Fibroblast of skin of right quadriceps (primary cell): ENCODE measurements at places on chromosomes 6 and 20.

DNA sequence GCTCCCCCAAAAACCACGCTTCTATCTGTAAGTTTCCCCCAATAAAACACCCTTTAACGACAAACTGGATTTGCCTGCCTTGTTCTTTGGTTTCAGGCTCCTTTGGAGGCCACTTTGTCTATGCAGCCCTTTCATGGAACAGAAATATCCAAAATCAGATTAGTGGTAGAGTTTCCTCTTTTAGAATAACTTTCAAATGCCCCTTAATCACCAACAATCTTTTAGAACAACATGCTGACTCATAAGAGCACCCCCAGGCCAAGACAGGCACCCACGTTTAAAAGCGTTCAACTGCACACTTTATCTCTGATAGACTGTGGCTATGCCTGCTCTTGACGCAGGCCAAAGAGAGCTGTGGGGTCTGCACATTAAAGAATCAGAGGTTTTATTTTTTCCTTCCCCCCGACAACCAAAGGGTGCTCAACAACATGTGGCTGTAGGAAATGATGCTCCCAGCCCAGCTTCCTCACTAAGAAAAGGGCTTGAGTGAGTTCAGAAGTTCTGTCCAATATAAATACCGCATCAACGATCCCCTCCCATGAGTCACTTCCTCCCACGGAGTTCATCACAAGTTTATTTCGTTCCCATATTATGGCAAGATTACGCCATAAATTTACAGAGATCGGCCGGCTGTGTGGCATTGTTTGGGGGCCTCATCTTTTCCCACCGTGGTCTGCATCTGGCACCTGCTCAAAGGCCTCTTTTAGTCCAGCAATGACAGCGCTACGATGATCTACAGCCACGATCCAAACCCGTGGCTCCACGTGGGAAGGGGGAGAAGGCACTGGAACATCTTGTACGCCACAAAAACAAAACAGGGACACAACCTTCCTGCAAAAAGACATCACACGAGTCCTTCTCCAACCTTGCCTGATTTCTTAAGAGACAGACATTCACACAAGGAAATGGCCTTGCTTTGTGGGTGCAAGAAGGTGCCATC, 88.8 kb upstream of the NFATC2 start:
- DNase-seq, result peak; percentile 98

DNA sequence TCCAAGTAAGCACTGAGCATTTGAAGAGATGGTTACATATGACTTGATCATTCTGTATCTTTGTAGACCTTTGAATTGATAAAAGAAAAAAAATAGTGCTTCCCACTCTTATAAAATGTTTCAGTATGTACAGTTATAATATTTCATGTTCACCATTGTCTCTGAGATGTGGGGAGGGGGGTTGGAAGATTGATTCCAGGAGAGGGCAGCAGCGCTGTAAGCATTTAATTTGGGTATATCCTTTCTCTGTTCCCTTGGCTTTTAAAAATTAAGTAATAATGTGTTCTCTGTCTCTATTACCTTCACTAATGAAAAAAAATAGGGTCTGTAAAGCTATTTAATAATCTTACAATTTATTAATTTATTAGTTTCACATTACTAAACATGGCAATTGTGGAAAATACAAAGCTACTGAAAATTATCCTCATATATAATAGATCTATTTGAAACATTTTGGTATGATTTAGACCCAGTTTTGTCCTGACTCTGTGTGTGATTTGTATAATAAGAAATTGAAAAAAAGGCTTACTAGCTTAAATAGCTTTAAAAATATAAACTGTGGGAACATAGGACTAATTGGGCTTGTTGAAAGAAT, 341.2 kb downstream of the CDKAL1 start:
- peak; percentile 46 for DNase-seq

DNA sequence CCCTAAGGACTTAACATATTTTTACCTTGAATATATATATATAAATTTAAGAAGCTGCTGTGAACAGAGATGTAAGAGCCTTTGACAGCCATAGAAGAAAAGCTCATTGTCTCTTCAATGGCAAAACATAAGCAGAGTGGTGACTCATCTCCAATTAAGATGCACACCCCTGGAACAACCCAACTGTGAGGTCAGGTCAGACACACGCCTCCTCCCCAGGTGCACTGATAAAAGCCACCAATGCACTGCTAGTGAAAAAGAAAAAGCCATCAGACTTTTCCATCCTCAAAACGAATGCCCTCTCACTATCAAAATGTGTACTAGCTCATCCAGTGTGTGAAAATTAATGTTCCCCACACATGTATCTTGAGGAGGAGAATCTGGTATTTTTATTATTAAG, 100.1 kb downstream of the SMLR1 start:
- DNase-seq, result no peak

DNA sequence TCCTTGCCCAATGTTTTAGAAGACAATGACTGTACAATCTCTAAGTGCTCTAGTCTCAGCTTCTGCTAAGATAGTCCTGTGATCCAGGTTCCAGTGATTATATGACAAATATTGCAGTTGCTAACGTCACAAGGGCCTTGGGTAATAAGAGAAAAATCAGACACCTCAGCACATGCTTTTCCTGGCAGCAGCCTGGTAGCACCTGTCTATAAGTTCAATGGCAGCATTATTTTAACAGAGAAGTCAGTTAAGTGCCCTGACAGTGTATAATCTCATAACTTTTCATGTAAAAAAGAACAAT, 121.3 kb upstream of the BCLAF1 start:
- DNase-seq, result no peak

GRCh38 chr6:19322691-19323485, 514.3 kb upstream of the ID4 start:
- peak; percentile 79 for DNase-seq

DNA sequence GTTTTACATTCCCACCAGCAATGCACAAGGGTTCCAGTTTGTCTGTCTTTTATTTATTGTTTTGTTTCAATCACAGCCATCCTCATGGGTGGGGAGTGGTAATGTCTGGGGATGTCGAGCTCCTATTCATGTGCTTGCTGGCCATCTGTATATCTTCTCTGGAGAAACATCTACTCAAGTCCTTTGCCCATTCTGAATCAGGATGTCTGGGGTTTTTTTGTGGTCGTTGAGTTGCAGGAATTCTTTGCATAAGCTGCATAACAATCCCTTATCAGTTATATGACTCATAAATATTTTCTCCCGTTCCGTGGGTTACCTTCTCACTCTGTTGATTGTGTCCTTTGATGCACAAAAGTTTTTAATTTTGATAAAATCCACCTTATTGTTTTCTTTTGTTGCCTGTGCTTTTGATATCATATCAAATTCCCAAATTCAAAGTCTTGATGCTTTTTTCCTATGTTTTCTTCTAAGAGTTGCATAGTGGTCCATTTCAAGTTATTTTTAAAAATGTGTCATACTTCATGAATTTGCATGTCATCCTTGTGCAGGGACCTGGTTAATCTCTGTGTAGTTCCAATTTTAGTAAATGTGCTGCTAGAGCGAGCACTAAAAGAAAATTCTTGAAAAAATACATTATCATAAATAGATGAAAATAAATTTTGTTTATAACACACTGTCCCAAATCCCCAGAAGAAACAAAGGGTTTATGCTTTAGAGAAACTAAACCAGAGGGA, 54.9 kb upstream of the PDE10A start:
- DNase-seq, result peak; percentile 28

DNA sequence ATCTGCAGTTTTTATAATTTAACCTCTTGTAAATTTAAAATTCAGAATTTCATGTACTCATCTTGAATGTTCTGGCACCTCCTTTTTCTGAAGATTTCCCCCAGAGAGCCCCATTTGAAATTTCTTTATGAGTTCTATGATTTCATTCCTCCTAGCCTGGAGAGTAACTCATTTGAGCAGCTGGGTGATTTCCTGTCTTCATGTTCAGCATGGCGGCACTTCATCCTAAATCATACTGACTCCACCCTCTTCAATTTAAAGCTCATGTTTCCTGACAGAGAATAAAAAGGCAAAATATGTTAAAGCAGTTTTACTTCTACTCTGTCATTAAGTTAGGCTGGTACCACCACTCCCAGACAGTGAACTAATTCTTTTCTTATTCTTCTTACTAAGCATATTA, 250.9 kb upstream of the POU3F2 start:
- DNase-seq, result no peak

DNA sequence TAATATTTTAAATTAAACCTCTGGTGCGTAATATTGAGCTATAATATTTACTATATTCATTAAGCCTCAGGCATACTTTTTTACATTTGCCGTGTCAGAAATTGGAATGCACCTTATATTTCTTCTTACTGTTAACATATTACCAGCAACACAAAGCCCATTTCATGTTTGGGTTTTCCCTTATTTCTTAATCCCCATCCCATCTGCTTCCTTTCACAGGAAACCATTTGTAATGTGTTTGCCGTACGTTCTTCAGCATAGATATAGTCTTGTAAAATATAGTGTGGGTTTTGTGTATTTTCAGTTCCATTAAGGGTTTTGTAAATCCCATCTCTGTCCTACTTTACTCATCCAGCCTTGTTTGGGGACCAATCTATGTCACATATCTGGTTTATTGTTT, 6.5 kb downstream of the EYS start:
- no peak for DNase-seq

GRCh38 chr20:59307270-59307669, 6.9 kb downstream of the EDN3 start:
- DNase-seq, result no peak

- peak; percentile 96 for DNase-seq
These were observed 21.9 kb downstream of the SGK1 start for GRCh38 chr6:134295953-134296553.

GRCh38 chr6:107736713-107737396, 87.3 kb downstream of the SCML4 start:
- no peak for DNase-seq
